NCI-H2081 treated with DMSO at 0.1 percent for 48 hours (cell line): ENCODE measurements at places on chromosomes 11 and 22.

- peak; percentile 37 for DNase-seq
These were observed 740 bp downstream of the FADS1 start for GRCh38 chr11:61815790-61816735.

GRCh38 chr11:34151166-34151565 is 45.7 kb downstream of the NAT10 start:
- DNase-seq: no peak

GRCh38 chr22:43828725-43828997 is 16.6 kb upstream of the EFCAB6 start:
- no peak for DNase-seq

- peak; percentile 65 for DNase-seq
These were observed 87.1 kb upstream of the YWHAH start for GRCh38 chr22:31857247-31857646.

DNA sequence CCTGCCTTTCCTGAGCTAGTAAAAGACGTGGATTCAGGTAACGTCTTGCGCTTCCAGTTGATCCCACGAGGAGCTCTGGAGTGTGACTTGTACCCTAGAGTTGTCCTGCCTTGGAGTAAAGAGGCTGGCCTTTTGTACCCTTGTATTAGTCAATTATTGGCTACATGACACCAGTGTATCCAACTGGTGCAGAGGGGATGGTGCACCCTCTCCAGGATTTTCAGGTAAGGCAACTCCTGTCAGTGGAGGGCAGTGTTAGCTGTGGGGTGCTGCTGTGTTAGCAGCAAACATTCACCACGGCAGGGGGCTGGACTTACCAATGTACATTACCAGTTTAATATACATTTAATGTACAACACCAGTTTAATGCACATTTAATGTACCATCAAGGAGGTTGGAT is 233.5 kb downstream of the MIAT start:
- DNase-seq: no peak
